NCI-H1092 (cell line): ENCODE measurements at places on chromosomes 16 and 17.

DNA sequence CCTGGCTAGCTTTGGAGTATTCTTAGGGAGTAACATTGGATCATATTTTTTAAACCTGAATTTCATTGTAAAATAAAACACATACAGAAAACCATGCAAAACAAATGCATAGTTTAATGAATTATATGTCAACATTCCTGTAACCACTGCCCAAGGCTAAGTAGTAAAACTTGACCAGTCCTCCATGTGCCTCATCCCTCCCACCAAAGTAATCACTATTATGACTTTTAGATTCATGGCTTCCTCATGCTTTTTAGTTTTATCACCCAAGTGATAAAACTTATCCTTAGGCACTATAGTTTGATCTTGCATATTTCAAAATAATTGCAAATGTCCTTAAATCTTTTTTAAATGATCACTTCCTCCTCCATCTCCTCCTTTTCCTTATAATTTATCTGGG, 20.4 kb downstream of the PRKCA start:
- no peak for DNase-seq

DNA sequence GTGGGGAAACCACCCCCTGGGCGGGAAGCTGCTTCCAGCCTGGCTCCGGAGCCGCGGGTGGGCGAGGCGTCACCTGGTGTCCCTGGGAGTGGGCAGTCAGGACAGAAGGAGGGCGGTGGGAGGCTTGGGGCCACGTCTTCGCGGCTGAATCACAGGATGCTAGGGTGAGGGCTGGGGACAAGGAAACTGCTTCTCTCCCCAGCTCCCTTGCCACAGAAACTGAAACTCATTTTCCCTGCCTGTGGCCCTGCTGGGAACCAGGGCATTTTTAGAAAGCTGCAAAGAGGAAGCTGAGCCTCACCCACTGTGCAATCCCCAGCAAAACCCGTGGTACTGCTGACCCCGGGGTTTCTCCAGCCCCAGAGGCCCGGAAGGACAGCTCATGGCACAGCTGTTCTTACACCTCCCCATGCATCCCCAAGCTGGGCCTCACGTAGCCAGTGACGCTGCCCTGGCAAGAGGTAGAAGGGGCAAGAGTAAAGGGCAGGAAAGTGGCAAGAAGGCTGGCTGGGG, 8.2 kb downstream of the RHBDF2 start:
- no peak for DNase-seq

- no peak for DNase-seq
Observed at GRCh38 chr16:77782694-77783093, 5.7 kb upstream of the VAT1L start.

DNA sequence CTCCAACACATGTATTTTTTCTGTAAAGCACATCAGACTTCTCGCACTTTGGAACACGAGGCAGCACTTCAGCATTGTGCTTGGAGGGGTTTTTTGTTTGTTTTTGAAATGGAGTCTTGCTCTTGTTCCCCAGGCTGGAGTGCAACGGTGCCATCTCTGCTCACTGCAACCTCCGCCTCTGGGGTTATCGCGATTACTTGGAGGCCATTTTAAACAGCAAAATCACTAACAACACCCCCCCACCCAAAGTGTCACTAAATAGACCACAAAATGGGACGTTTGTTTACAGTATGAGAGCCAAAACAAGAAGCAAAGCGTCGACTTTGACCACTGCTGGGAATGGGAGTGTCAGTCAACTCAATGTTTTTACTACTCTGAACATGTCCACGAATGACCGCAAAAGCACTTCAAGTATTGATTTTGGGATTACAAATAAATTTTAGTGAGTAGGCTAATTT, 9.0 kb upstream of the C16orf87 start:
- DNase-seq = no peak

GRCh38 chr17:66834919-66835454, at the start of gene CACNG5:
Gene CACNG5 (plus strand): TSS chr17:66835117. CDS start chr17:66877333, 42,216 bp downstream.
- DNase-seq = peak; percentile 36

DNA sequence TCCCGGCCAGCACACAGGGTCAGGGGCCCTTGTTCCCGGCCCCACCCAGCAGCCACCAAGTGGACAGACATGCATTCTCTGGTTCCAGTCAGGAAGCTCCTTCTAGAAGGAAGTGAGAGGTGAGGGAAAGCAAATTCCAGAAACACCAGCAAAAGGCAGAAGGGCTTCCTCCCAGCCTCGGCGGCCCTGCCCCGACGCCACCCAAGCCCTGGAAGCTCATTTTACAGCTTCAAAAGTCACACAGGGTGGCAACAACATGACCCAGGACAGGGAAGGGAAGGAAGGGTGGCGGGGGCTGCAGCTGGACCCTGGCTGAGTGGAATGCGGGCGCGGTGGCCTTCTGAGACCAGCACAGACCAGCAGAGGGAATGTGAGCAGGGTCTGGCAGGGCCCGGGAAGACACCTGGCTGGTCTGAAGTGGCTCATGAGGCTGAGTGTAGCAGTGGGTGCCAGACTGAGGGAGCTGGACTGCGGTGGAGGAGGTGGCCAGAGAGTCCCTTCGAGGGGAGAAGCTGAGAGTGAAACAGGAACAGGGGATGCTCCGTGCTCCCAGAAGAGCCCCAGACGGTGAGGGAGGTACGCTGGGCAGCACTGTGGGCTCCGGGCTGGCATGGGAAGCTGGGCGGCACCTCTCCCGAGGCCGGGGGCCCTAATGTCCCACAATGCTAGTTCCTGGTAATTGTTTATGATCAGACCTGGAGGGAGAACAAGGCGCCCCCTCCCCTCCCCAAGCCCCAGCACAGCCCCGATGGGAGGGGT, 1.9 kb upstream of the UNC13D start:
- no peak for DNase-seq

- no peak for DNase-seq
Observed at GRCh38 chr17:72466199-72466598, 345.4 kb downstream of the SOX9 start.

- DNase-seq = no peak
Observed at GRCh38 chr16:46932802-46933201, 40.7 kb downstream of the DNAJA2 start.

GRCh38 chr17:13863436-13863835, 205.9 kb upstream of the COX10 start:
- DNase-seq = no peak

DNA sequence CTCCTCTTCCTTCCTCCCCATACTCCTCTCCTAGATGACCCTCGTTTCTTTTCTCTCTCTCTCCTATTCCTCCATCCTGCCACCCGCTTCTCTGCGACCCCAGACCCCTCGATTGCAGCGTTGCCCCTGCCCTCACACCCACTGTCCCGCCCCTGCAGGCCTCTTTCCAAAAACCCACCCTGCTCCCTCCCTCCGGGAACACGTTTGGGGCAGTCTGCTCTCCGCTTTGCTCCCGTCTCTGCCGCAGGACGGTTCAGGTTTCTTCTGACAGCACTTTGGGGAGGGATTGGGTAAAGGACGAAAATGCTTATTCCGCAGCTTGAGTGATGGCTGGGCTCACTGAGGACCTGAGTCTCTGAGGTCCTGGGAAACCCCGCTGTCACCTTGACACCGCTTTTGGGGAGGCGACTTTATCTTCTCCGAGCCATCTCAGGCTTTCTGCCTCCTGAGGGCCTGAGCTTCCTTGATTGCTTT, 690 bp downstream of the NDE1 start:
- no peak for DNase-seq

- DNase-seq = no peak
Observed at GRCh38 chr16:68793401-68793857, 49.9 kb upstream of the TANGO6 start.

DNA sequence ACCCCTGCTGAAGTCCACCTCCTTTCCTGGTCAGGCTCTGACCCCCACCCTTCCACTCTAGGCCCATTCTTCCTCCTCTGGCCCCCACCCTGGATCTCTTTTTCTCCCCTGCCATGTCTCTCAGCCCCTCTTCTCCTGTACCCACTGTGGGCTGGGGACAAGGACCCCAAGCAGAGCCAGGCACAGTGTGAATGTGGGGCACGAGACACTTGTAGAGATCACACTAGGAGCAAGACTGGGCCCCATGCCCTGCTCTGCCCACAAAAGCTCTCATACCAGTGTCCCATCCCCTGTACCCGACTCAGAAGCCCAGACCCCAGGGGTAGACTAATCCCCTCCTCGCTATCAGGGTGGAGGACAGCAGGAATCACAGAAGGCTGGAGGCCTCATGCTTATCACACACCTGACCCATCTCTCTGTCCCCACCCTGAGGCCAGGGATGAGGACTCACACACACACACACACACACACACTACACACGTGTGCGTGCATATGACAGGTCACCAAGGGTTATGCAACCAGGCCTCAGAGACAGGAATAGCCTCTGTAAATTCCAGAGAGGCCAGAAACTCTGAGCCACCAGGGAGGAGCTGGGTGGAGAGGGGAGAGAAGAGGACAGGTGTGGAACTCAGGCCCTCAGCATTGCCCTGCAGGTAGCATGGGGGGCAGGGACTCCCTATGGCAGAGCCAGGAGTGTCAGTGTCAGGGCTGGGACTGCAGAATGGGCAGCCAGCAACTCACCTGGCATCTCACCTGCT, 21.1 kb downstream of the ARHGAP27 start:
- no peak for DNase-seq

DNA sequence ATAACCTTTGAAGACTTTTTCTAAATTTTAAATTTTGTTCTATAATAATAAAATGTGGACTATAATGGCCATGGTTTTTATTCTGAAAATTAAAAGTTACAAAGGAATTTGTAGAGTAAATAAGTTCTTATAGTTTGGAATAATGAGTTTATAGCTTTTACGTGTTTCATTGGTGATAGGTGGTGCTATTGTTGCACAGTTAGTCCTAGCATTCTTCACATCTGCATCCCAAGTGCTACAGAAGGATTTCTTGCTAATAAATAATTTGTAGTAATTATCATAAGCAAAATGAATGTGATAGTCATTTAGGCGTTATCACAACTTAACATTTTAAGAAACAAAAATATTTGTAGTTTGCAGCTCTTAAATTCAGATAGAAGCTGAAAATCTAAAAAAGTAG, 67.9 kb downstream of the BCAS3 start:
- DNase-seq = no peak

GRCh38 chr17:81241648-81242420, 2.7 kb downstream of the NDUFAF8 start:
- DNase-seq = no peak

GRCh38 chr17:1112875-1113274, 66.9 kb downstream of the ABR start:
- no peak for DNase-seq

GRCh38 chr16:16908077-16908476, 529.1 kb downstream of the NPIPA7 start:
- no peak for DNase-seq

DNA sequence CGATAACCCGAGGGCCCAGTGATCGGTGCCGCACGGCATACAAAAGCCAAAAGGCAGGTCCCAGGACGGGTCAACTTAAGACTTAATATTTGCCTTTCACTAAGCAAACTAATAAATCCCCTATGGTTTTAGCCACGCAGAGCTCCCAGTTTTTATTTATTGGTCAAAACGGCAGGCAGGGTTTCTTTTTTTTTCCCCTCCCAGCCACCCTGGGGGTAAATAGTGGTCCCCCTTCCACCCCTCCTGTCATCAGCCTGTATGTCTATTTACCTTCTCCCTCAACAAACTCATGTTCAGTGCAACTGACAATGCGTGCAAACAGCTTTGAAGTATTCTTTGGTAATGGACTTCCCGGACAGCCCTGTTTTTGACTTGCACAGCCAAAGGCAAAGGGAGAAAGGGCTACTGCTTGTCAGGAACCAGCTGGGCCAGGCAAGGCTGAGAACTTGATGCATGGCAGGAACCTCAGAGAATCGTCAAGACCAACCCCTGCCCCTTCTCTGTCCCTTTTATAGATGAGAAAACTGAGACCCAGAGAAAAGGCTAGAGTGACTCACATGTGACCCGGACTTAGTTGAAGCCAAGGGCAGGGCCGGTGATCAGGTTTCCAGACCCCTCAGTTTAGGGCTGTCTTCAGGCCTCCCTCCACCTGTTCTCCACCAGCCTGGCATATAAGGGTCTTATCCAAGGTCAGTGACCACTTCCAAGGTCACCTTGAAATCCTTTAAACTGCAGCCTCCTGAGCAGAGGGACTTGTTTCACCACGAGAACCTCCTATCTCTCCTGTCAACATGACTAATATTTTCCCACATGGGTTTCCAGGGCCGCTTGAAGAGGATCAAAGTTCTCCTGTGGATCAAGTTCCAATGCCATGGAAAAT, 279.0 kb downstream of the SOX9 start:
- no peak for DNase-seq

GRCh38 chr16:11094857-11095565, 150.6 kb downstream of the CLEC16A start:
- no peak for DNase-seq

GRCh38 chr16:79658301-79659033, 57.9 kb upstream of the MAF start:
- DNase-seq = no peak
